Left lobe of liver (tissue), 2 donors: ENCODE measurements at places on chromosomes 4 and X.

DNA sequence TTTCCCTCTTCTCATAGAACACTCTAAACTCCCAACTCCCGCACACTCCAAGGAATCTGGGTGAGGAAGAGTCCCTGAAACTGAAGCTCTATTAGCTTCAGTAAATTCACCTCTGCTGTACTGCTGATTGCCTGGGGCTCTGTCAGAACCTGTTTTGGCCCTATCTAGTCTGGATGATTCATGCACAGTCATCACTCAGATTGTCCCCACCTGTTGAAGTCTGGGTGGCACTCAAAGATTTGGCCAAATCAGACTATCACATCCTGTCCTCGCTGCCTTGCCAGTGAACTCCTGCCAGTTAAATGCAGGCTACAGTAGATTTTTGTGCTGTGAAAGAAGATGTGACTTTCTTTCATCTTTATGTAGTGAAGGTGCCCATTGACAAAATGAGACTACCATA is 63.5 kb upstream of the EMCN start:
- no peak for DNase-seq

DNA sequence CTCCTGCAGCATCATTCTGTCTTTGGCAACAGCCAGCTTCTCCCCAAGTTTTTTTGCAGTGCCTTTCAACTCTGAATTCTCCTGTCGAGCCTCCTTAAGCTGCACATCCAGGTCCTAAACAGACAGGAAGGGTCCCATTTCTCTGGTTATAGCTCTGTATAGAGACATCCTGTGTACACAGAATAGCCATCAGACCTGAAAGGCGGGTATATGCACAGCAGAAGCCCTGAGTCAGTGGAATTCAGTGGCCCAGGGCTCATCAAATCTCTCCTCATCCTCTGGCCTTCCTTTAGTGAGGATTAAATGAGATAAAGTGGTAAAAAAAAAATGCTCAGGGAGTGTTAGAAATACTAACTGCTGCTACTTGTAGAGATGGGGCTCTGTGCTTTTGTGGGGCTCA is 73.8 kb downstream of the FAM184B start:
- no peak for DNase-seq

DNA sequence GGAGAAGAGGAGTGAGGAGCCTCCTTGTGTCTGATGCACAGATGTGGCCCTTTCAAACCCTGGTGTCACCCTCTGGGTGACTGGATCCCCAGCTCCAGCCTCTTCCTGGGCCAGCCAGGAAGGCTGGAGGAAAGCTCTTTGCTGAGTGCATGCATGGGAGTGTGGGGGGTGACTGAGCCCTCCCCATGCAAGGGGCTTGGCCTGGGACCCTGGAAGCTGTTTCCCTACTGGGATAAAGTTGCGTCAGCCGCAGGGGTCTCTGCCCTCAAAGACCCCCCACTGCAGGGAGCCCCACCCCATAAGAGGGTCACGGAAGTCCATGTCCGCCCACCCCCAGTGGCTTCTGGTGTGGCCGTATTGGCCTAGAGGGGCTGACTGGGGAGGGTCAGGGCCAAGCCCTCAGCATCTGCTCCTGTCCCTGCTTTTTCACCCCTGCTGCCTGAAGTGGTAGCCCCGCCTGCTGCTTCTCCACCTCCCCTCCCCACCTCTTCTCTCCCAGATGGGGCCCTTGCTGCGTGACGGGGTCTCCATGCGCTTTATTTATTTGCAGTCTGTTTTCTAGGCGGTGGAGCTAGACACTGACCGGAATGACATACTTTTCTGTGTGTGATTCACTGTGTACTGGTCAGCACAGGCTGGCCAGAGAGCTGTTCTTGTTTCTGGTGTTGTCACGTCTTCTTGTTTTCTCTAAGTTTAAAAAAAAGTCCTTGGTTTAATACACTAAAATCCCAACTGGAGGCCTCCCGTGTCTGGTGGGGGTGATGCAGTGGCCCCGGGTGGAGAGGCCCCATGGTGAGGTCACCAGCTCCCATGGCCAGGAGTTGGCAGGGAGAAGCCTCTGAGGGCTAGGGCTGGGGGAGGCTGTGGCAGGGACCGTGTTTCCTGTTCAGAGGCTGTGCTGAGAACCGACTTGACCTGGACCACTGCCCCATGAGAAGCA is 3.6 kb downstream of the SMIM10L2A start:
- no peak for DNase-seq

GRCh38 chr4:70713453-70714078 is 8.2 kb upstream of the RUFY3 start:
- DNase-seq, result no peak

GRCh38 chrX:13090339-13091110 is 46.1 kb upstream of the FAM9C start:
- no peak for DNase-seq

- no peak for DNase-seq
These were observed 226.4 kb downstream of the MAGEB5 start for GRCh38 chrX:26442340-26442739.

GRCh38 chr4:183059797-183060196 is 39.3 kb upstream of the WWC2 start:
- no peak for DNase-seq

DNA sequence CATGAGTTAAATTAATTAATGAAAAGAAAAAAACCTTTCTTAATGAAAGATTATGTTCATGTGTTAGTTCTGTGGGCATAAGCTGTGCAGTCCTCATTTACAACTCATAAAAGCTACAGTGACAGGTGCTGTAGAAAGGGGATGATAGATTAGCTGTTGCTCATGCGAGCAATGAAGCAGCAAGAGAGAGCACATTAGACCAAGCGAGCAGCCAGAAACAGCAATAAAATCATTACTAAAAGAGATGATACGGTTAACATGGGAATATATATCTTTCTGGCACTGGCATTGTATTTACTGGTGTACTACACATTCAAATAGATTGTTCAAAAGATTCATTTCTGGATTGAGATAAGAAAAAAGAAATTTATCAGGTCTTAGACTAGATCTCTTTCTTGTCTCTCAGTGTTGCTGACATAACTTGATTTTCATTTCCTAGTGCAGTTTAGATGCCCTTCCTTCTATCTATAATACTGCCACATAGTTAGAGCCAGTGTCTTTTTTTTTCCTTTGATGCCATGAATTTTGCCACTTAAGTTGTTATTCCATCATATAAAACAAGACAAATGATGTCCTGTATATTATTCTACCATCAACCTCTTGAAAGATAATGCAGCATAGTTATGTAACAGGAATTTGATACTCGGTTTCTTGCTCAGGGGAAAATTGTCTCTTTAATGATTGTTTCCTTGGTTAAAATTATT is 164.6 kb downstream of the BANK1 start:
- DNase-seq, result no peak

DNA sequence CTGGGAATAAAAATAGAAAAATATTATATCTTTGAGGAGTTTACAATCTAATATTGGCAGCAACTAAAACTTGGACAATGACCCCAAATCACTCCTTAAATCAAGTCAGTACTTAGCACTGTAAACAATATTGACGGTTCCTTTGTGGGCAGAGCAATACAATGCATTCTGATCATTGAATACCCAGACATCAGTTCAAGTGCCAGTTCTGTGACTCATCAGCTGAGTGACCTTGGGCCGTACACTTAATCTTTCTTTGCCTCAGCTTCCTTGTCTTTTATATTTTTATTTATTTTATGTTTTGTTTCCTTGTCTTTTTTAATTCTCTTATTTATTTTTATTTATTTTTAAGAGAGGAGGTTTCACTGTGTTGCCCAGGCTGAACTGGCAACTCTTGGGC is 112.2 kb upstream of the ANXA3 start:
- DNase-seq, result no peak

DNA sequence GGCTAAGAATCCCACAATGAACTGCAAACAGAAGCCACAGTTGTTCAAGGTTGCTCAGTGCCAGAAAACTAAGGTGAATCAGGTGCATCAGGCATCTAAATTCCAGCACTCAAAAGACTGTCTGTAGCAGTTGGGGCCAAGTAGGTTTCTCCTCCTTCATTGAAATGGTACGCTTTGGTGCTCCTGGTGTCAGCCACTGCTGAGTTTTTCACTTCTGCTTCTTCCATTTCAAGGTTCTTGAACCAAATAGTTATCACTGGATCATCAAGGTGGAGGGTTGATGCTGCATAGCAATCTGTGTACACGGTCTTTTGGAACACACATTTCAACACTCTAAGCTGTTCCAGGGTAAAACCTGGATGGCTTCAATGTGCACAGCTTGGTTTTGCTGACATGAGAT is 74.4 kb downstream of the TMA16 start:
- no peak for DNase-seq

DNA sequence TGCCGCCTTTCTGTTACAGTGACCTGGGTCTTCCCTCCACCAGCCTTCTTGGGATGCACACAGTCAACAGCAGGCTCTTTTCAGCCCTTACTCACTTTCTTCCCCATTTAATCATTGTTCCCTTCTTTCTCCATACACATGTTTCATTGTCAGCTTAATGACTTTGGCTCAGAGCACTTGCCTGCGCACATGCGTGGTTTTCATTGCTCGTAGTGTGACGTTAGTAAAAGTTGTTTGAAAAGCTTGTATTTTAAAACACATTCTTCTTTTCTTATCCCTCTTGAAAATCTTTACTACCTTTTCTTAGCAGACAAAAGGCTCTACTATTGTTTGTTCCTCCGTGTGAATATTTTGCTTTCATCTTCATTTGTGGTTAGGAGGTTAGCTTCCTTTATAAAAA is 19.7 kb upstream of the SCOC start:
- DNase-seq, result no peak

- DNase-seq, result no peak
These were observed 155.8 kb downstream of the KCNIP4 start for GRCh38 chr4:21792736-21793135.
